ENCODE measurements at places on chromosomes 6 and 20. TPM values are rescaled to one million over a fixed set of nuclear protein-coding genes. Genes with fewer than 3 reads are reported as not detected.

The ECT2L gene
- total RNA-seq, result not detected

The TNNC2 gene
- total RNA-seq, result 3.8 TPM

The HEY2 gene
- total RNA-seq, result 0.37 TPM

The PTCHD4 gene
- not detected for total RNA-seq

The TRAPPC3L gene
- total RNA-seq, result not detected

The GPX6 gene
- not detected for total RNA-seq

The RIPPLY2 gene
- not detected for total RNA-seq

All from colonic mucosa (tissue), 4 donors.